ENCODE measurements at places on chromosomes 13 and 19.

GRCh38 chr13:45068036-45069001, 52.0 kb upstream of the GTF2F2 start:
- no peak for DNase-seq

DNA sequence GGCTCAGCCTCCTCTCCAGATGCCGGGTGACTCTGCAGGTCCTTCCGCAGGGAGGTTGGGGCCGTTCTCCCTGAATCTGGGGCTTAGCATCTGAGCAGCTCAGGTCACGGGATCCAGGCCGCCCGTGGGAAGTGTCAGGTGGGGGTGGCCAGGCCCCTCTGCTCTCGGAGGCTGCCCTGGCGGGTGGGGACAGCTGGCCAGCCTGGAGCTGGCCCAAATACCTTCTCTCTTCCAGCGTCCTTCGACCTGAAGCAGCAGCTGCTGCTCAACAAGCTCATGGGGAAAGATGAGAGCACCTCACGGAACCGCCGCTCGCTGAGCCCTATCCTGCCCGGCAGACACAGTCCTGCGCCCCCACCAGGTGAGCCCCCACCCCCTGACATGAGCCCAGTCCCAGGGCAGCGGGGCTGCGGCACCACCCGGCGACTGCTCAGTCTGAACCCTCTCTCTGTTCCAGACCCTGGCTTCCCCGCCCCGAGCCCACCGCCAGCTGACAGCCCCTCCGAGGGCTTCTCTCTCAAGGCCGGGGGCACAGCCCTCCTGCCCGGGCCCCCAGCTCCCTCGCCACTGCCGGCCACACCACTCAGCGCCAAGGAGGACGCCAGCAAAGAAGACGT, 19.1 kb downstream of the PEX11G start:
- DNase-seq: no peak

DNA sequence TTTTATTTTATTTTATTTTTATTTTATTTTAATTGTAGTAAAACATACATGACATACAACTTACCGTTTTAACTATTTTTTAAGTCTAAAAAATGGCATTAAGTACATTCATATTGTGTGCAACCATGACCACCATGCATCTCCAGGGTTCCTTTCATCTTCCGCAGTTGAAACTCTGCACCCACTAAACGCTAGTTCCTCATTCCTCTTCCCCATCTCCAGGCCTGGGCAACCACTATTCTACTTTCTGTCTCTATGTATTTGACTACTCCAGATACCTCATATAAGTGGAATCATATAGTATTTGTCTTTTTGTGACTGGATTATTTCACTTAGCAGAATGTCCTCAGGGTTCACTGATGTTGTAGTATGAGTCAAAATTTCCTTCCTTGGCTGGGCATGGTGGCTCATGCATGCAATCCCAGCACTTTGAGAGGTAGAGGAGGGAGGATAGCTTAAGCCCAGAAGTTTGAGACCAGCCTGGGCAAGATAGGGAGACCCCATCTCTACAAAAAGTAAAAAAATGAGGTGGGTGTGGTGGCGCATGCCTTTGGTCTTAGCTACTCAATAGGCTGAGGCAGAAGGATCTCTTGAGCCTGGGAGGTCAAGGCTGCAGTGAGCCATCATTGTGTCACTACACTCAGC, 55.7 kb upstream of the ZNF507 start:
- DNase-seq: no peak

GRCh38 chr13:40175639-40176038, 490.8 kb downstream of the FOXO1 start:
- no peak for DNase-seq

DNA sequence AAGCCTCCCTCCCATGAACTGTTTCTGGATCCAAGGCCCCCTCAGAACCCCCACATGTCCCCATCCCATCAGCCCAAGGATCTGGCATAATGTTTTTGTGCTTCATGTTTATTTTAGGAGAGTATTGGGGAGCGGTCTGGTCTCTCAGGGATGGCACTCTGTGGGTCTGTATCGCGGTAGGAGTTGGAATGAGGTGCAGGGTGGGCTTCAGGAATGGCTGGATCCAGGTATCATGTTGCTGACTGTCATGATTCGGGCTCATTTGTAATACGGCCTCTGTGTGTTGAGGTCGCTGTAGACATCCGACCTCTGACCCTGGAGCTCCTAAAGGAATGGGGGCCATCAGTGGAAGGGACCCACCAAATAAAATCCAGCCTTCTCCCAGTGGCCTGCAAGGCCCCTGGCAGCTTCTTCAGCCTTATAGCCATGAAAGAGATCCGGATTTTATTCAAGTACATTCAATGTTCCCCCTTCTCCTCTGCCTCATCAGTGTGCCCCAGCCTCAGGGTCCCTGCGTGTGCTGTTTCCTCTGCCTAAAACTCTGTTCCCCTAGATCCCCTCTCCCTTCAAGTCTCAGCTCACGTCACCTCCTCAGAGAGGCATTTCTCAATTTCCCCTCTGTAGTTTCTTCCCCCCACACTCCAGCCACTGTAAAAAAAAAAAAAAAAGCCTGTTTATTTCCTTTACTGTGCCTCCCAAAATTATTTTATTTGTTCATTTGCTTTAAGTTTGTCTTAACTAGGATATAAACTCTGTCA, 2.2 kb downstream of the HCST start:
- DNase-seq: no peak

DNA sequence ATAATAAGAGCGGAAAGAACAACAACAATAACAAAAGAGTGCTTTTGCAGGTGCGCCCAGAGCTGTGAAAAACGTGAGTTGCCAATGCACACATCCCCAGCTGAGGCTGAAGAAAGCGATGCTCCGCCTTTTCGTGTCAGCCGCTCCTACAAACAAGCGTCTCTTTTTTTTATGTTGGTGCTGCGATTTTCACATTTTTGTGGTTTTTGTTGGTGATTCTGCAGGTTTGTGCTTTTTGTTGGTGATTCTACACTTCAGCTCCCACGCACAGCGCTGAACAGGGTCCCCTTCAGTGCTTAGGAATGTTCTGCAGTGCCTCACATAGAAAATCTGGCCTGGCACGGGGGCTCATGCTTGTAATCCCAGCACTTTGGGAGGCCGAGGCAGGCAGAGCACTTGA, 7.3 kb upstream of the SBK3 start:
- DNase-seq: peak; percentile 90

DNA sequence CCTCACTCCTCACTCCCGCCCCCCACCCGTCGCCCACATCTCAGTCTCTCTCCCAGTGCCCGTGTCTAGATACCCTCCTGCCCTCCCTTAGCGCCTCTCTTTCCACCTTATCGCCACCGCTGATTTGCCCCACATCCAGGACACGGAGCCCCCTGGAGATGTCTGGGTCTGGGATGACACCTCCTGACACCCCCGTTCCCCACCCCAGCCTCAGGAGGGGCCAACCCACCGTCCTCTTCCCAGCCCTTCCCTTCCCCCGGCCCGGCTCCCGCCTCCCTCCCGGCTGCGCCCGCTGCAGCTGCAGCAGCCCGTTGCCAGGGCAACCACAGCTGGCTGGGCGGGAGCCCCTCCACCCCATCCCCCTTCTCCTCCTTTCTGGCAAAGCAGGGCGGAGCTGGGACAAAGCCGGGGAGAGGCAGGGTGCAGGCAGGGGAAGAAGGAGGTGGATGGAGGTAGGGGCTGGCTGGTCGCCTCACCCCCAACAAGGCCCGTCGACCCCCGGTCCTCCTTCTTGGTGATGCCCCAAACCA, 13.5 kb downstream of the DPF1 start:
- peak; percentile 58 for DNase-seq

DNA sequence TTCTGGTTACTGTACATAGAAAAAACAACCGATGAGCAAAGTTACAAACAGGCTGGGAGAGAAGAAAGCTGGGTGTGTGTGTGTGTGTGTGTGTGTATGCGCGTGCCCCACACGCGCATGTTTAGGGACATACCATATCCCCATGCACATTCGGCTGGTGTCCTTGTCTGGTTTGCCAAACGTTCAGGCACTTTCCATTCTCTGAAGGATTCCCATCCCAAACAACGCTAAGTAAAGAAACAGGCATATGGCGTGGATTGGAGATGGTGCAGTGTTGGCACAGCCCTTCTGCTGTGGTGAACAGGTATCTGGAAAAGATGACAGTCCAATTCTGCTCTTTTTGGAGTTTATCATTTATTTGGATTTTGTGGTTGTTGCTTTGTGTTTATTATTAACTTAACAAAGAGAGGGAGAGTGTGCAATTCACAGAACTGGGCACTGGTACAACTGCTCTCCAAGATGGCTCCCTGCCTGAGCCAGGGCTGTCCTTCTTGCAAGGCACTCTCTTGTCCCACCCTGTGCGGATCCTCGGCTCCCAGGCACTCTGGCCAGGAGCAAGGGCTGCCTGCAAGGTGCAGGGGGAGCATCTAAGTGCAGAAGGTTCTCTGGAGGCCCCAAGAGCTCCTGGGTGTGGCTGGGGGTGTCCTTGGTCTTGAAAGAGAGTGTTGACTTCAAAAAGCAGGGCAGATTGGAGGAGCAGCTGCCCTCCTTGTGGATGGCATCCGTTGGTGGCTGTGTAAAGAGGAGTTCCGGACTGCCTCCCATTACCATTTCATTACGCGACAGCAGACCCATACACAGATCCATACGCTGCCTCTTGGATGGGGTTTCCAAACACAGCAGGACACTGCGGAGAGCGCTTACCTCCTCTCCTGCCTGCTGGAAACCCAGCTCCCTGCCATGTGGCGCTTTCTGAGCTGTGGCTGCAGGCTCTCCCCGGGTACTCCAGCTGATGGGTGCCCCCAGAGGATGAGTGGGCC, 263.1 kb downstream of the ZNF536 start:
- no peak for DNase-seq

- DNase-seq: no peak
Measured at GRCh38 chr19:50558039-50558438, 10.2 kb downstream of the LRRC4B start.

DNA sequence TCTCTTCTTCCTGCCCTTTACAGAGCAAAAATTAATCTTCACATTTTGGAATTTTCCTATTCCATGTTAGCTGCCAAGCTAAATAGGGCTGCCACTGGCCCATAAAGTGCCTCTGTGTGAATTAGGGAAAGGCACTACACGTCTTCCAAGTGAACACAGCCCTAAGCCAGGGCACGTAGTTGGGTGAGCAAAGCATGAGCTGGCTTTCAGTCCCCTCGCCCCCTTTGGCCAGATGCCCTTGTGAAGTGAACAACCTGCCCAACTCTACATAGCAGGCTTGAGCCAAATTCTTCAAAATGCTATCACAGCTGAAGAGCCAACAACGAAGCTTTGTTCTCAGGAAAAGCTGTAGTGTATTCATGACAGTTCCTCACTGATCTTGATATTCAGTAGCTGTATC, 213.1 kb downstream of the OXGR1 start:
- no peak for DNase-seq

- no peak for DNase-seq
Measured at GRCh38 chr13:58399263-58399662, 767.7 kb downstream of the PCDH17 start.

- no peak for DNase-seq
Measured at GRCh38 chr19:49017041-49017665, at the start of gene LHB. TSS of gene LHB (minus strand) at chr19:49017091. CDS start at chr19:49017081, 10 bp downstream.

- no peak for DNase-seq
Measured at GRCh38 chr13:93984876-93985275, 494.6 kb downstream of the DCT start.

GRCh38 chr13:39602277-39602613, 748 bp downstream of the LHFPL6 start:
- DNase-seq: no peak

- peak; percentile 98 for DNase-seq
Measured at GRCh38 chr19:2543463-2544442, 67.8 kb downstream of the GADD45B start.

DNA sequence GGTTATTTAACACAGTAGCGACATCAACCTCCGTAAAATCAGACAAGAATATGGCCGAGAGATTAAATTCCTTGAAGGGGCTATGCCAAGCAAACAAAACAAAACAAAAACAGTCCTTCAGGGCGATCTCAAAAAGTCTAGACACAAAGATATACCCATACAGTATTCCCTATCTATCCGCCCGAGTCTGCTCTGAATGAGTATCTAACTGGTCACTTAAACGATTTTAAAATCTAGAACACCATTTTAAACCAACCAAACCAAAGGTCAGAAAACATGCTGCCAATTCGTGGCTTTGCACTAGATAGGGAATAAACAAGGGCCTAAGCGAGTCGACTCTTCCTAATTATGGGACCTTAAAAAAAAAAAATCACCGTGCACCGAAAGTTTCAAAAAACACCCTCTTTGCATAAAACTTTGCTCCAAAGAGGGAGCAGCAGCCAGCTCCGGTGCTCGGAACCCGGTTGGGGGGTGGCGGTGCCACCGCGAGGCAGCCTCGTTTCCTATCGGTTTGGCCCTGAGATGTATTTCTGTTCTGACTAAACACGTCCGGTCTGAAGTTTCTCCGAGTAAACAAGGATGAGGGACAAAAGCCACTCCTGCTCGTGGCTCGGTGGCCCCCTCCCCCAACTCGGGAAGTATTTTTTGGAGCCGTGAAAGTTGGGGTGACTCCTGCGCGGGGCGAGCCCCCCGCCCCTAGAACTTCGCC, 1.8 kb downstream of the HMGB1 start:
- peak; percentile 65 for DNase-seq

- peak; percentile 21 for DNase-seq
Measured at GRCh38 chr13:33441015-33441414, 155.5 kb upstream of the STARD13 start.

GRCh38 chr19:32330213-32330857, 15.1 kb upstream of the ZNF507 start:
- no peak for DNase-seq

DNA sequence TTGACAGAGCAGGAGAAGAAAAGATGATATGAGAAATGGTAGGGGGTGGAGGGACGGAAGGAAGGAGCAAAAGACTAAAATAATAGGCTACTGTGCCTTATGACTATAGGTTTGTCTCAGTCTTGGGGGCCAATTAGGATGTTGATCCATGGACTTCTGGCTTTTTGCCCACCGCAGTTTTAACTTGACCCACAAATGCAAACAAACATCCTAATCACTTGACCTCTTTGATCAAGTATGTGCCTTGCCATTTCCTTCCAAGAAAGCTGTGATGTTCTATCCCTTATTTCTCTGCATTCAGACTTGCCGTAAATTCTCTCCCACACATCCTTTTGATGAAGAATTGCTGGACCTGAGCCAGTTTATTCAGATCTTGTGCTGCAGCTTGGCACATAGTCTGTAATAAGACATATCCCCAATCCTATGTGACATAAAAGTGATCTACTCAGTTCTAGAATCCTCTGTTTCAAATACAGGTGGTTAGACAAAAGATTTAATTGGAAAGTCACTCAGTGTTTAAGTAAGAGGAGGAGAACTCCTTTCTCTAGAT, 62.8 kb downstream of the TPT1 start:
- no peak for DNase-seq

DNA sequence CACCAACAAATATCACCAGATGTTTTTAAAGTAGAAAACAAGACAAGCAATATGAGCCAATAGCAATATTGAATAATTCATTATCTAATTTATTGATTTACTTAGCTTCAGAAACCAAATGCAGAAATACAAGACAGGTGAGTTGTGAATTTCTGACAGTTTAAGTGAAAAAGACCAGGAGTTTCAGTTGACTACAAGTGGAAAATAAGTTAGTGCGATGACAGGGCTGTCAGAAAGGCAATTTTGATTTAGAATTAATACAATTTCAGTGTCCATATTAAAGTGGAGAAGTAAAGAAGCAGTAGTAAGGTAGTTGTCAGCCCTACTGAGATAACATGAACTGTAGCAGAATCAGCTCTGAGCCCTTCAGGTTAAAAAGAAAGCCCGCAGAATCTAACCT, 1066.7 kb upstream of the ATXN8OS start:
- no peak for DNase-seq

GRCh38 chr19:13899912-13900584, 5.9 kb downstream of the BRME1 start:
- DNase-seq: no peak

Data from fibroblast of skin of right quadriceps (primary cell).